ENCODE measurements at places on chromosomes 11 and 22. TPM values are rescaled to one million over a fixed set of nuclear protein-coding genes. Genes with fewer than 3 reads are reported as not detected.
A peak's percentile ranks its signal among the peaks of the same experiment; 100 is the strongest.

ALDH3B1 gene
- total RNA-seq: 3.2 TPM

ANO9 gene
- total RNA-seq: 107 TPM

TEX54 gene
- total RNA-seq: not detected

PKDREJ gene
- total RNA-seq: not detected

SCGB1D2 gene
- total RNA-seq: not detected

F2 gene
- total RNA-seq: not detected

CD59 gene
- 155 TPM for total RNA-seq

PAK1 gene
- 67.2 TPM for total RNA-seq

LGALS12 gene
- total RNA-seq: 1.3 TPM

DERL3 gene
- total RNA-seq: 1.6 TPM

- H3K4me1 ChIP-seq: no peaks in the 10 kb centered on the region
- H3K4me3 ChIP-seq: no peak overlapping the region
- DNase-seq: no peak
- no peak overlapping the region for H3K27ac ChIP-seq
- H3K36me3 ChIP-seq: no peaks in the 10 kb centered on the region
- no peaks in the 10 kb centered on the region for H3K27me3 ChIP-seq
Observed at GRCh38 chr22:29427176-29427760, 11.1 kb upstream of the RFPL1 start.

DNA sequence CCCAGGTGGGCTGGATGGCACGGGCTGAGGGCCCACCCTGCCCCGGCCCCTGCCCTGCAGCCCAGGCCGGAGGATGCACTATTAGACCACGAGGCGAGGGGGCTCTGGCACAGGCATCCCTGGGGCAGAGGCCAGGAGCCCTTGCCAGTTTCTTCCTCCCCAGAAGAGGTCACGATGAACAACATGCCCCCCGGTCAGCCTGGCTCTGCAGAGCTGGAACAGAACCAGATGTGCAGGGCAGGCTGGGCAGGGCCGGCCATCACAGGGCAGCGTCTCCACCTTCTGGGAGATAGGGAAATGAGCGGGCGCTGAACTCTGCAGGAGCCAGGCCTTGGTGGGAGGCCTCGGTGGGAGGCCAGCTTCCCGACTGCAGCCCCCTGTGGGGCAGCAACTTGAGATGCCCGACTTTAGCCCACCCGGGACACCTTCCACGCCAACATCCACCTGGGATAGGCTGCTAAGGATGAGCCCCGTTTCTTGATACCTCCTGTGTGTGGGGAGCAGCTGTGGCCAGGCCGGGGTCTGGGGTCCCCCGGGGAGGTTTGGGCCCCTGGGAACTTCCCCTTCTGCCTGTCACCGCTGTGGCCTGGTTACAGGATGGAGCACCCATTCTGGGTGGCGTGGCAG is 21.8 kb upstream of the GNB1L start:
- no peaks in the 10 kb centered on the region for H3K4me1 ChIP-seq
- no peak overlapping the region for H3K4me3 ChIP-seq
- no peaks in the 10 kb centered on the region for H3K27me3 ChIP-seq
- no peaks in the 10 kb centered on the region for H3K36me3 ChIP-seq
- no peak for DNase-seq

DNA sequence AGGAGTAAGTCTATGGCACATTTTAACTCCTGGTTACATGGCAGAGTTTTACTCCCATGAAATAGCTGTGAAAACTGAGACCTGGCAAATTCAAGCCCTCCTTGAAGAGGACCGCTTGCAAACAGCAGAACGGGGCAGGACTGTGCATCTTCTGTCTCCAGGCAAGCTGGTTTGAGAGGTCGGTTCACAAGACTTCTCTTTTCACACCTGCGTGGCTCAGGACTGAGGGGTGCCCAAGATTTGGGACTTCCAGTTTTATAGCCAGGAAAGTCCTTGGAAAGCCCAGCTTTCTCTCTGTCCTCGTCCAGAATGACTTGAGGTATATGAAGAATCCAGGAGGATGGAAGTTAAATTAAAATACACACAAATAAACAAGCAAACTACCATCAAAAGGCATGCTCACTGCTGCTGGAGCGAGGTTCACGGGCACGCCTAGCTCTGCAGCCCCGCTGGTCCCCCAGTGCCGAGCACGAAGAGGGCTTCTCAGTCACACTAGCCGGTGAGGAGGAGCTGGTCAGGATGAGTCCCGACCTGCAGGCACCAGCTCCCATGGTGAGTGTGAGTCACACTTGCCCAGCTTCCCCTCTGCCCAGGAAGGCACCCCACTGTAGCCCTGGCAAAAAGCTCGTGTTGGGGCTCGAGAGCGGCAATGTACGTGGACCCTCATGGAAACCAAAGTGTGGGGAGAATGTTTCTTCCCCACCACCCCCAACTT is 1382.4 kb downstream of the BRD1 start:
- H3K27ac ChIP-seq: no peak overlapping the region
- H3K27me3 ChIP-seq: no peaks in the 10 kb centered on the region
- H3K4me1 ChIP-seq: no peaks in the 10 kb centered on the region
- no peaks in the 10 kb centered on the region for H3K36me3 ChIP-seq
- no peak overlapping the region for H3K4me3 ChIP-seq

DNA sequence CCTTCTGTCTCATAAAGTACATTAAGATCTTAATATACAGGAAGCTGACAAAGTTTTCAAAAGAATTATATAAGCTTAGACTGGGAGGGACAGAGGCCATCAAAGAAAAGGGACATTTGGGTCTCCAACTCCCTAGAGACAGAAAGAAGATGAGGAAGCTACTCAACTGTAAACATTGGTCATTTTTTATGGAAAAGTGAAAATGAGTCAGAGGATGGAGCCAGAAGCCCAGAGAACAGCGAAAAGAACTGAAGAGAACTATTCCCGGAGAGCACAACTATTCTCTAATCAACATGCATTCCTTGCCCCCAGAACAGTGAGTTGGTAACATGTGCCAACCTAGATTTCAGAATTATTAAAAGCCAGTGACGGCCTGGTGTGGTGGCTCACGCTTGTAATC is 779.3 kb downstream of the DLG2 start:
- no peak overlapping the region for H3K4me3 ChIP-seq
- H3K36me3 ChIP-seq: no peaks in the 10 kb centered on the region
- no peak overlapping the region for H3K27ac ChIP-seq

DNA sequence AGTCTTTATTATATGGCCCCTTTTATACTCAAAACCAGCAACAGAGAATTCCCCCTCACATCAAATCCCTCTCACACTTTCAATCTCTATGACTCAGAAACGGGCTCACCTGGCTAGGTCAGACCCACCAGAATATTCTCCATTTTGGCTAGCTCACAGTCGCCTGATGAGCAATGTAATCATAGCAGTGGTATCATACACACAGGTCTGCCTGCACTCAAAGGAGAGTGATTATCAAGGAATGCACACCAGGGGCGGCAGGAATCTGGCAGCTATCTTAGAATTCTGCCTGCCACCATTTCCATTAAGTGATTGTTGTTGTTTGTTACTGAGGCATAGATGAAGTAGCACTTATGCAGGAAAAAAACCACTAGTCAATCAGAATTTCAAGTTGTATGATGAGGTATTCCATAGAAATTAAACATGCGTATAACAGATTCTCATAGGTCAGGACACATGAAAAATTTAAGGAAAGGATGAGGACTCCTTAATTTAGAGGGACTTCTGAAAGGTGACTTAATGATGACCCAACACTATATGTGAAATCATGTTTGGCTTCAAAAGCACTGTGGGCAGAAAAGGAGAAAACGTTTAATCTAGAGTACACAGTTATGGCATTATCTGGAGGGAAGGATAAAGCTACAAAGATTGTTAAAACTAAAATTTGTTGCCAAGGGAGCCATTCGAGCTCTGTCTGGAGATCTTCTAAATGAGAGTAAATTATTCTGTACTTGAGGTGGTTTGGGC is 185.8 kb upstream of the DDI1 start:
- H3K36me3 ChIP-seq: no peaks in the 10 kb centered on the region
- no peak overlapping the region for H3K27ac ChIP-seq
- H3K4me1 ChIP-seq: no peaks in the 10 kb centered on the region

GRCh38 chr11:61688365-61689163 is 8.4 kb downstream of the DAGLA start:
- no peak overlapping the region for H3K27ac ChIP-seq
- no peak overlapping the region for H3K4me3 ChIP-seq
- no peaks in the 10 kb centered on the region for H3K36me3 ChIP-seq
- H3K4me1 ChIP-seq: peaks cover 15% of the 10 kb centered on the region

GRCh38 chr11:121555121-121555520 is 102.4 kb upstream of the SORL1-AS1 start:
- peaks cover 99% of the 10 kb centered on the region for H3K36me3 ChIP-seq
- H3K27ac ChIP-seq: no peak overlapping the region
- H3K4me1 ChIP-seq: no peaks in the 10 kb centered on the region
- H3K4me3 ChIP-seq: no peak overlapping the region
- H3K27me3 ChIP-seq: no peaks in the 10 kb centered on the region

GRCh38 chr11:9211322-9211721 is 53.8 kb downstream of the DENND5A start:
- no peak overlapping the region for H3K27ac ChIP-seq
- H3K4me1 ChIP-seq: no peaks in the 10 kb centered on the region
- no peak for DNase-seq
- no peaks in the 10 kb centered on the region for H3K36me3 ChIP-seq
- no peaks in the 10 kb centered on the region for H3K27me3 ChIP-seq
- no peak overlapping the region for H3K4me3 ChIP-seq

GRCh38 chr11:123040111-123040432 is 21.9 kb downstream of the HSPA8 start:
- H3K4me1 ChIP-seq: no peaks in the 10 kb centered on the region
- H3K27me3 ChIP-seq: no peaks in the 10 kb centered on the region
- H3K36me3 ChIP-seq: no peaks in the 10 kb centered on the region
- no peak for DNase-seq

DNA sequence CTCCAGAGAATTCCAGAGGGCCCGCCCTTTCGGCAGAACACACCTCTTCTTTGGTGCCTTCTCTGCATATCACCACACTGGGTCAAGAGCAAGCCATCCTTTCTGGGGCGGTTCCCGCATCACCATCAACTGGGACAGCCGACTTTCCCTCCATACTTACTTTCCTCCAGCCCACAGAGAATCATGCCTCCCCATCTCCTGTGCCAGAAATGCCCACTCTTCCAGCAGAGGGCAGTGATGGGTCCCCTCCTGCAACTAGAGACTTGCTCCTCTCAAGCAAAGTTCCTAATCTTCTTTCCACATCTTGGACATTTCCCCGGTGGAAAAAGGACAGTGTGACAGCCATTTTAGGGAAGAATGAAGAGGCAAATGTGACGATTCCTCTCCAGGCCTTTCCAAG is 157.7 kb downstream of the C11orf91 start:
- no peaks in the 10 kb centered on the region for H3K36me3 ChIP-seq
- H3K27ac ChIP-seq: no peak overlapping the region
- no peak overlapping the region for H3K4me3 ChIP-seq
- no peaks in the 10 kb centered on the region for H3K4me1 ChIP-seq
- no peaks in the 10 kb centered on the region for H3K27me3 ChIP-seq
- DNase-seq: peak; percentile 17

DNA sequence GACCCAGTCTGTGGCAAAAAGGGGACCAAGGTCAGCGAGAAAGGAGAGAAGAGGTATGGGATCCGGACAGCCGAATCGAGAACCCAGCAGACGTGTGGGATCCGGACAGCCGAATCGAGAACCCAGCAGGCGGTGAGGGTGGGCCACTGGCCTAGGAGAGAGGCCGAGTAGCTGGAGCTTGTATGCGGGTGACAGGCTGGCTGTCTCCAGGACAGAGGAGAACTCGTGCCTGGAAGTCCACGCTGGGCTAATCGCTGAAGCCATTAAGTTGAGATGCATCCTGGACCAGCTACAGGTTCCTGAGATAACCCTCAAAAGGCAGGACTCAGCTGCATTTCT is 6.0 kb downstream of the CERK start:
- H3K36me3 ChIP-seq: peaks cover 1% of the 10 kb centered on the region
- no peak overlapping the region for H3K4me3 ChIP-seq

DNA sequence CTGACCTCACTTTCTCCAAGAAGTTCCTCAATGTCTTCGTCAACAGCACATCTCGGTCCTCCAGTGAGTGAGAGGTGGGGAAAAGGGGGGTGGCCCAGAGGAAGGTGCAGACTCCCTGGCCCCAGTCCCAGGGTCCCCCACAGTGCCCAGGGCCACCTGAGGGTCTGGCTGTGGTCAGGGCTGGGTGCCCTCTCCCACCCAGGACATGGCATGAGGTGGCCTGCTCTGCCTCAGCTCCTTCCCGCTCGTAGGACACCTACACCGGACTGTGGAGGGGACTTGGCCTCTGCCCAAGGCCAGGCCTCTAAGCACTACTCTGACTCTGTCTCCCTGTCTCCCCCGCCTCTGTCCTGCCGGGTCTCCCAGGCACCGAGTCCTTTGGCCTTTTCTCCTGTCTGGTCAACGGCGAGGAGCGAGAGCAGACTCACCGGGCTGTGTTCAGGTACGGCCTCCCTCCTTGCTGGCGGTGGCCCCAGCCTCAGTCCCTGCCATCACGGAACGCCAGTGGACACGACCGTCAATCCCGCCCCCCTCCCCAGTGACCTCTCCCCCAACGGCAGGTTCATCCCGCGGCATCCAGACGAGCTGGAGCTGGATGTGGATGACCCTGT is 4.5 kb downstream of the MAPK8IP2 start:
- no peaks in the 10 kb centered on the region for H3K27me3 ChIP-seq
- DNase-seq: no peak
- peaks cover under 1% of the 10 kb centered on the region for H3K4me1 ChIP-seq
- H3K27ac ChIP-seq: no peak overlapping the region
- H3K36me3 ChIP-seq: no peaks in the 10 kb centered on the region
- no peak overlapping the region for H3K4me3 ChIP-seq

- no peak for DNase-seq
- H3K4me1 ChIP-seq: no peaks in the 10 kb centered on the region
- no peaks in the 10 kb centered on the region for H3K36me3 ChIP-seq
- no peak overlapping the region for H3K27ac ChIP-seq
- no peaks in the 10 kb centered on the region for H3K27me3 ChIP-seq
Observed at GRCh38 chr11:34866375-34866774, 49.8 kb downstream of the APIP start.

DNA sequence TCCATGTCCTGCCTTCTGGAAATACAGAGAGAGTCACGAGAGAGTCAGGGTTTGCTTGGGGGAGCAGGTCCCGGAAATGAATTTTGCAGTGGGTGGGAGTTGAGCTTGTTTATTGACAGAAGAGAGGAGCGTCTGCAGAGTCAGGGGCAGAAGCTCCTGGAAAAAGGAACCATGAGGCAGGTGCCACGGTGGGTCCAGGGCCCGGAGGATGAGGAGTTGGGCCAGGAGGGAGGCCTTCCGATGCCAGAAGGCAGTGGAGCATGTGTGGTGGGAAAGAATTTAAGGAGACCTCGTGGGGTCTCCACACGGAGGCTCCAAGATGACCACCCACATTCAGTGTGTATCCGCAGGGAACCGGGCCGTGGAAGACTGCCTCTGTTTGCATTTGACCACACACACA is 461.2 kb downstream of the BRD1 start:
- H3K4me1 ChIP-seq: no peaks in the 10 kb centered on the region
- DNase-seq: no peak
- no peak overlapping the region for H3K27ac ChIP-seq
- H3K4me3 ChIP-seq: no peak overlapping the region
- H3K27me3 ChIP-seq: no peaks in the 10 kb centered on the region

DNA sequence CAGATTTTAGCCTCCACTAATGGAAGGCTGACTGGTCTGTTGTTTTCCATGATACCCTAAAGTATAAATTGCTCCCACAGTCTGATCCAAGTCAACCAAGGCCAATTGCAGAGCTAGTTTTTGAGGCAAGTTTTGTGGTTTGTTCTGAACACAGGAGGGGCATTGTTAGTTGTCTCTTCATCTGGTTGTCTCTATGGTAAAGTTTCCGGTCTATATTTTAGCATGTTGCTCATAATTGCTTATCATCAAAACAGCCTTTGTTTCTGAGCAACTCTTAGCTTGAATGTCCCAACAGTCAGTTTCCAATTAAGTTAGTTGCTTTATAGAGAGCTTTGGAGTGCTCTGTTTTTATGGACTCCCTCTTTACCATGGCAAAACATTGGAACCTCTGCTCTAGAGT is 217.6 kb upstream of the CARD18 start:
- no peaks in the 10 kb centered on the region for H3K4me1 ChIP-seq
- no peak for DNase-seq
- no peaks in the 10 kb centered on the region for H3K36me3 ChIP-seq
- no peaks in the 10 kb centered on the region for H3K27me3 ChIP-seq
- H3K27ac ChIP-seq: no peak overlapping the region

All from naive thymus-derived CD4-positive, alpha-beta T cell (primary cell).